CD14-positive monocyte (primary cell): ENCODE measurements at places on chromosomes 4 and X.

DNA sequence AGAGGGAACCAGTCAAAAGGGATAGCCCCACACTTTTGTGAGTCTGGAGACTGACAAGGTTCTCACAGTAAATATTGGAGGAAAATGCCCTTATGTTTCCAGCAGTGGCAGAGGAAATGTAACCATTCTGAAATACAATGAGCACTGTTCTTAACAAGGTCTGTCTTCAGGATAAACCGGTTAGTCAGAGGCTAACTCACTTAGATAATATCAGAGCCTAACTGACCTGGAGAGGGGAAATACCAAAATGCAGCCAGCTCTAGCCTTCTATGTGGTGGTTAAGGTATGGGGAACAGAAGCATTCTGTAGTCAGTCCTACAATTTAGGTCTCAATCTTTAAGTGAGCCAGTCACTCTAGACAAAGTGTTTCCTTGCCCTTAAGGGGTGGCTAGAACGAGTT, 70.8 kb downstream of the TBCK start:
- DNase-seq, result no peak

GRCh38 chrX:30593440-30594200, 16.1 kb upstream of the TASL start:
- DNase-seq, result no peak

DNA sequence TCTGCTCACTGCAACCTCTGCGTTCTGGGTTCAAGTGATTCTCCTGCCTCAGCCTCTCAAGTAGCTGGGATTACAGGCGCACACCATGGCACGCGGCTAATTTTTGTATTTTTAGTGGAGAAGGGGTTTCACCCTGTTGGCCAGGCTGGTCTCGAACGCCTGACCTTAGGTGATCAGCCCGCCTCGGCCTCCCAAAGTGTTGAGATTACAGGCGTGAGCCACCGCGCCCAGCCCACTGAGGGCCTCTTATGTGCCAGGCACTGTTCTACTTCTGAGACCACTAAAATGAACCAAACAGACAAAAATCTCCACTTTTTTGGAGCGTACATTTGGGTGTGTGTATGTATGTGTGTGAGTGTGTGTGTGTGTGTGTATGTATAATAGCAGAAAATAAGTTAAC, 117.2 kb upstream of the H2AZ1 start:
- DNase-seq, result no peak

DNA sequence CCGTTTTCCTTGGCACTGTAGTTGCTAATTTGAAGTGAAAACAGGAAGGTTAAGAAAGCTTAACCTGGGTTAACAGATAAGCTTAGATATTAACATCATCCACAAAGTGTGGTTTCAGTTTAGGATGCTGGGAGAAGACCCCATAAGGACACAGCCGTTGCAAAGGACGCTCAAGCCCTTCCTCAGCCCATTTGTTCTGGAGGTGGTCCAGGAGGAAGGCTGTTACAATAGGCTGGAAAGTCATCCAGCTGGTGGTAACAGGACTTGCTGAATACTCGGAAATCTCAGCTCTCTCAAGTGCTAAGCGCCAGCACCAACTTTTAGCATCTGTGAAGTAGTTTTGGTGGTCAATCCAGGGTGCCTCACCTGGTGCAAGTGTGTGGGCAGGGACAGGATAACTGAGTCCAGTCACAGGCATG, 14.2 kb downstream of the CHST7 start:
- no peak for DNase-seq

DNA sequence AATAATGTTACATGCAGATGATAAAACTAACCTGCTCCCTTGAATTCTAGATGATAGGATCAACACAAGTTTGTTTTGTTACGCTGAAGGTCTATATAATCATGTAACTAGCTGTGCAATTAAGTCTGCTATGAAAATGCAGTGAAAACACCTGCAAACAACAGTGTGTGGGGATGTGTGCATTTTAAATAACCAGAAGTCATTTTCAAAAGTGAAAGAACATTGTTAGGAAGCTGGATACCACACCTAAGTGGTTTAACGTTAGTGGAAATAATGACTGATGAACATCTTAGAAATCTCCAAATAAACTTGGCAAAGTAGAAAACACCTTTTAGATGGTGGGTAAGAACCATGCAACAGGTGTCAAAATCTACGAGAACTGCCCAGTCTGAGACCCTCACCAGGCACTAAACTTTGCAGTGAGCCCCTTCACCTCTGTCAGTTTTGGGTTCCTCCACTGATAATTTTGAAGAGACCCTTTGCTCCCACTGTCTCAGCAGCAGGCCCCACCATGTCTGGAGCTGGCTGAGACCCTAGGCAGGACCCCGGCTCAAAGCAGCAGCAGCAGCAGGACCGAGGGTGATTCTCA, 36.6 kb downstream of the CHST7 start:
- no peak for DNase-seq

- DNase-seq, result no peak
Measured at GRCh38 chr4:52989865-52990264, 127.7 kb downstream of the RASL11B start.

- no peak for DNase-seq
Measured at GRCh38 chr4:153204728-153205648, 745 bp downstream of the TRIM2 start.

GRCh38 chr4:127997534-127998388, 32.6 kb downstream of the ABHD18 start:
- DNase-seq, result peak; percentile 15

- DNase-seq, result no peak
Measured at GRCh38 chrX:77427611-77428010, 19.6 kb upstream of the FGF16 start.

DNA sequence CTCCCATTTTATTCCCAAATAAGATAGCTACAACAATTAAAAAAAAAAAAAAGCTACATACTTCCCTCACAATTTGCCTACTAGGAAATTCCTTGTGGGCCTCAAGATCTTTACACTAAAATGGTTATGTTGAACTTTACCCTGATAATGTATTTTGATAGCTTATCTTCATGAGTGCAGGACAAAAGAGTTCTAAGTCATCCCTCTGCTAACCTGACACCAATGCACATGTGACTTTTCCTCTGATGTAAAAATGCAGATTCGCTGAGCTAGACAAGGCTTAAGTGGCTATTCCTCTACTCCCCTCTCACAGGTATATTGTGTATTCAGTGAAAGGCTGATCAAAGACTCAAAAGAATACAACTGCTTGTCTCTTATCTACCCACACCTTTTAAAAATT, 22.5 kb downstream of the ELF2 start:
- DNase-seq, result no peak

GRCh38 chrX:141405486-141405852, 163.2 kb upstream of the SPANXC start:
- no peak for DNase-seq

- DNase-seq, result no peak
Measured at GRCh38 chr4:3871181-3871852, 105.1 kb downstream of the ADRA2C start.

GRCh38 chr4:118287711-118288451, 64.9 kb downstream of the PRSS12 start:
- DNase-seq, result no peak

DNA sequence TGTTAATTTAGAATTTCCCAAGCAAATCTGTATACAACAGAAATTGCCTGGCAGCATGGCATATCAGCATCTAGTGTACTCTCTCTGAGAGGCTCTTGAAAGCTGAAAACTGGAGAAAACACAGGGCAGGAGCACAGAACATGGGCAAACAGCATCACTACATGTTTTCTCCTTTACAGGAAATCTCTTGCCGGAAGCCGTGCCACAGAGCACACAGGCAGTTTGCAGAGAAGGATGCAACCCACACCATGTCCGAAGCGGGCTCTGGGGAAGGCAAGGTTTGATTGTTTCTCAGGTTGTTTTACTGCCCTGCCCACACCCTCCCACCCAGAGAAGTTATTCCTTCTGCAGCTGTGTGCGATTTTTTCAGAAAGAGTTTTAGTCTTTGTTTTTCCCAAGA, 41.1 kb upstream of the FAM9C start:
- no peak for DNase-seq

GRCh38 chr4:139624441-139625092, 41.1 kb upstream of the MGST2 start:
- DNase-seq, result no peak

- no peak for DNase-seq
Measured at GRCh38 chr4:155659176-155659575, 7.5 kb upstream of the GUCY1A1 start.

GRCh38 chr4:88001871-88002270, 5.6 kb upstream of the PKD2 start:
- no peak for DNase-seq
